Caki2 (cell line): ENCODE measurements at places on chromosomes 7 and 10.

GRCh38 chr10:122565766-122566206 lies 5.2 kb downstream of the DMBT1 start:
- peak; percentile 49 for DNase-seq

DNA sequence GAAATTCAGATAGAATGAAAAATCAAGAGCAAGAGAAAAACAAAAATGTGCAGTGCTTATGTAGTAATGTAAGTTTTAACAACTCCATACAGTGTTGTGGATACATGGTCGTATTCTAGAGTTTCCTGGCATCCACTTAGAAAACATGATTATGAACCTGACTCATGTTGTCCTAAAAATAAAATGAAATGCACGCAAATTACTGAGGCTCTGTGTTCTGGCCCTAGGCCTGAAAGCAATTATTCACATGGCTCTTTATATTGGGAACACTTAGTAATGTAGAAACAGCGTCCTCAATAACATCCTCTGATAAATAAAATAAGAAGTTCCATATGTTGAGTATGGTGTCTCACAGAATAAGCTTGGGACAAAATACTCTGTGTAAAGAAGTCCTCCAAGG lies 200.2 kb upstream of the SEMA3E start:
- no peak for DNase-seq

DNA sequence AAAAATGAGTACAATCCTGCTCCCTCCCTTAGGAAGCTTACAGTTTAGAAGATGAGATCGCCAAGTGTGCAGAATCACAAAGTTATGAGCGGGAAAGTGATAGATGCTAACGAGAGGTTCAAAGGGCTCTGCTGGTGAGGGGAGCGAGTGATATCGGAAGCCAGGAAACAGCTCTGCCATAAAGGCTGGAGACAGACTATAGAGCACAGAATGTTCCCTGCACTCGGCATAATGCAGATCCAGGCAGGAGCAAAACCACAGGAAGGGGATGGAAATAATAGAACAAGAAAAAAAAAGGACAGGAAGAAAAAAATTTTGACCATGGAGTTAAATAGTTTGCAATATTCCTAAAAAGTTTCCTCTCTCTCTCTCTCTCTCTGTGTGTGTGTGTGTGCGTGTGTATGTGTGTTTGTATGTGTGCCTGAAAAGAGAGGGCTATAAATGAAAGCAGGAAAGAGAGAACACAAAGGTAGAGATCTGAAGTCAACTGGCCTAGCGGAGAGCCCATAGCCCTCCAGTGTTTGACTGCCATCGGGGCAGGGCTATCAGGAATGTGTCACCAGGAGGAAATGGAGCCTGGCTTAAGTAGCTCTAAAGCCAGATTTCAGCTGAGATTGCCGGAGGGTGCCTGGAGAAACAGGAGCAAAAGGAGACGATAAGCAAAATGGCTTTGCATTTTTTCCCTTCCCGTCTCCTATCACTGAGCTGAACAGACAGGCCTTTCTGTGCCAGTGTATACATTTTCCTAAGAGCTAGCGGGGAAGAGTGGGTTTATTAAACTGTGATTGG lies 175.8 kb upstream of the LYZL1 start:
- DNase-seq: no peak

DNA sequence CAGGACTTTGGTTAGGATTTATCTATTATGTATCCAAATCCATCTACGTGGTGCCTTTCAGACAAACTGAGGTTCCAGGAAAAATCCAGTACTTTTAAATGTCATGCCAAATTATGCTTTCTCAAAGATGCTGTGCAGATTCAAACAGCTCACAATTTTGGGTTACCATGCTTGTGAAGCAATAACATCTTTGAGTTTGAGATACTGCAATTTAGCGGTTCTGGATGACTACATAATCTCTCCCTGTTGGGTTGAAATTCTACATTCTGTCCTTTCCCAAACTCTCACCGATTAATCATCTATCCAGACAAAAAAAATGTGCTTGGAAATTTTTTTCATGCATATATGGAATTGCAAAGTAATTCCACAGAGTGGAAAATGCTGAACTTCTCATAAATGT lies 3.5 kb downstream of the RHOBTB1 start:
- no peak for DNase-seq

DNA sequence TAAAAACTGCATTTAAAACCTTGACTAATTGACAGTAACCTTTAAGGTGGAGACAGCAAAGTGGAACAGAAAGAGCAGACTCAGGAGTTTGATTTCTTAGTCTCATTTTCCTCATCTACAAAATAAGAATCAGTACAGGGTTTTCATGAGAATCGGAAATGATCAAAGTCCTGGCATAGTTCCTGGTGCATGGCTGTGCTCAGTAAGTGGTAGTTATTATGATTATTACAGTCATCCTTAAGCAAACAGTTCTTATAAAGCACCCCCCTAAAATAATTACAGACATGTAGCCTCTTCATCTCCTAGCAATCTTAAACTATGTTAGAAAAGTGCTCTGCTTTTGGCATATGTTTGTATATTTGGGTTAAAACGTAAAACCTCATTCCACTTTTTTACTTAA lies 18.0 kb downstream of the NEBL start:
- DNase-seq: no peak

- no peak for DNase-seq
Measured at GRCh38 chr7:30929686-30930085, 18.0 kb downstream of the AQP1 start.

DNA sequence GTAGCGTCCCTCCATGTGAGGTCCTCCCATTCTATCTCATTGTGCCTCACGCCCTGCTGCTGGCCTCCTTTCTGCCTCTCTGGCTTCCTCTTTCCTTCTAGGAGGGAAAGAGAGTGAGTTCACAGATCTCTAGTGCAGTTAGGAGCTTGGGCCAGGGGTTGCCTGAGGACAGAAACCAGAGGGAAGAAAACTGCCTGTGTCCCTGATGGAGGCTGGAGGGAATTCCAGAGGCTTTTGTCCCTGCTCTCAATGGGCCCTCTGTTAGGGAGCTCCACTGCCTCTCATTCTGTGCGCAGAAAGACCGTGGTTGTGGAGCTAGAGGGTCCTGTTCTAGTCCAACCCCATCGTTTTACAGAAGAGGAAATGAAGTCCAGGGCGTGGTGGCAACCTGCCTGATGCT lies 4.6 kb downstream of the MARVELD1 start:
- DNase-seq: no peak

GRCh38 chr10:12667052-12667451 lies 317.7 kb downstream of the CAMK1D start:
- DNase-seq: no peak

- no peak for DNase-seq
Measured at GRCh38 chr10:125565046-125565445, 117.9 kb downstream of the TEX36 start.

DNA sequence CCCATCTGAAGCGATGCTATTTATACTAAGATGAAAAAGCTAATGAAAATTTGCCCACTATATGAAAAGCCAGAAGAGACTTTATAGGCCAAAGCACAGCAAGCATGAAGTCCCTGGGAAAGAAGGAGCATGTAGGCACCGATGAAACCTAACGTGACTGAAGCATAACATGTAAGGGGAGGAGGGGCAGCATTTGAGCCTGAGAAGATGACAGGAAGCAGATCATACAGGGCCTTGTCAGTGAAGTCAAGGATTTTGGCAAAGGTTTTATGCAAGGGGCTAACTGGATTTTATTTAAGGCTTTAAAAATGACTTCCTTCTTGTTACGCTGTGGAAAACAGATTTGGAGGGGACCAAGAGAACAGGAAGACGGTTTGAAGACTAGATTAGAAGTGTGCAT lies 744.0 kb downstream of the PHTF2 start:
- DNase-seq: no peak

DNA sequence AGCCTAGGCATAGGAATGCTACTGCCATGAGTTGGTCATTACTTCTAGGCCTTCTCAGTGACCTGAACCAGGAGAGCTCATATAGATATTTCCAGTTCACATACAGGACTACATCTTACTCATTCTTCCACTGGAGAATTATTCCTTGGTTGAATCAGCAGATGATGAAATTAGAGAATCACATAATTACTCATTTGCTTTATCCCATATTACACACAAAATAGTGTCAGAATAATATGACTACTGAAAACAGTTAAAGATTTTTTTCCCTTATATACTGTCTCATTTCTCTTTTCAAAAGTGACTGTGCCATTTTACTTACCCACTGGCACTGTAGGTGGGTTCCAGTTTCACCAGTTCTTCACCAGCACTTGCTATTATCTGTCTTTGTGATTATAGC lies 18.5 kb downstream of the BMS1 start:
- no peak for DNase-seq

GRCh38 chr10:87640043-87640442 lies 19.6 kb upstream of the PAPSS2 start:
- DNase-seq: no peak

GRCh38 chr7:130845581-130846085 lies 111.6 kb upstream of the KLF14 start:
- no peak for DNase-seq

DNA sequence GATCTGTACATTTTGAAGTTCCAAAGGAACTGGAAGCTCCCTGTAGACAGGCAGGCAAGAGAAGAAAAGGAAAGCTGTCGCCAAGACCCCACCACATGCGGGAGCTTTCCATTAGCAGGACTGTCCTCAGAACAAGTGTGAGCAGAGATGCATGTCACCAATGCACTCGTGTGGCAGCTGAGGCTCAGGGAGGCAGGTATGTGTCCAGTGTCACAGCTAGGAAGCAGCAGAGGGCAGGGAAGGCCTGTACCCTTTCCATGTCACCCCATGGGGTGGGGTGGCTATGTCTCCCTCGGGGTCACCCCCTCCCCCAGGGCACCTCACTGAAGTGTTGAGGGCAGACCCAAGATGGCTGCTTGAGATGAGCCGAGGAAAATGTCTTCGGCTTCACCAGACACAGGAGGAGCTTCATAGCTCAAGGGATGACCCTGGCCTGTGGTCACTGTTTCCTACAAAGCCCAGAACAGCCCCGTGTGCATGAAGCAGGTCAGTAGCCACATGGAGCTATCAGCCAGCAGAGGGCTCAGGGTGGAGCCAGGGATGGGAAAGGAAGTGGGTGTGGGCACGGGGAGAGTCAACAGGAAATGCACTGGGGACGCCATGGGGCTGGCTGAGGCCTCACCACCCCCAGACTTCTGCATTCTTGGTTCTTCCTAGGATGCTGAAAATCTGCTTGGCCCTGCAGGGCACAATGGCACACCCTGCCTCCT lies 96.6 kb downstream of the FAM53B start:
- DNase-seq: no peak

DNA sequence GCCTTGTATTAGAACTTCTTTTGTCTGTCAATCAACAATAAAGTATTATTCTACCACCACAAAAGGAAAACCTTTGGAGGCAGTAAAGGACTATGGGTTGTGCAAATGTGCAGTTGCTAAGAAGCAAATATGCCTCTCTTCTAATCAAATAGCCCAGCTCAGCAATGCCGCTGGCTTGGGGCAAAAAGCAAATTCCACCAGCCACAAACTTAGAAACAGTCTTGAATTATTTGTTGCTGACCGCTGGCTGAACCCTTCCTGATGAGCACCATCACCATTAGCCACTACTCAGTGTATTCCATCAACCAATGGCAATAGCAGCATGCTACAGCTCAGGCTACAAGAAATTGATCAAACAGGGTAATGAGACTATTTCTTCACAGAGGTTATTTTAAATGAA lies 51.0 kb downstream of the SKAP2 start:
- no peak for DNase-seq

DNA sequence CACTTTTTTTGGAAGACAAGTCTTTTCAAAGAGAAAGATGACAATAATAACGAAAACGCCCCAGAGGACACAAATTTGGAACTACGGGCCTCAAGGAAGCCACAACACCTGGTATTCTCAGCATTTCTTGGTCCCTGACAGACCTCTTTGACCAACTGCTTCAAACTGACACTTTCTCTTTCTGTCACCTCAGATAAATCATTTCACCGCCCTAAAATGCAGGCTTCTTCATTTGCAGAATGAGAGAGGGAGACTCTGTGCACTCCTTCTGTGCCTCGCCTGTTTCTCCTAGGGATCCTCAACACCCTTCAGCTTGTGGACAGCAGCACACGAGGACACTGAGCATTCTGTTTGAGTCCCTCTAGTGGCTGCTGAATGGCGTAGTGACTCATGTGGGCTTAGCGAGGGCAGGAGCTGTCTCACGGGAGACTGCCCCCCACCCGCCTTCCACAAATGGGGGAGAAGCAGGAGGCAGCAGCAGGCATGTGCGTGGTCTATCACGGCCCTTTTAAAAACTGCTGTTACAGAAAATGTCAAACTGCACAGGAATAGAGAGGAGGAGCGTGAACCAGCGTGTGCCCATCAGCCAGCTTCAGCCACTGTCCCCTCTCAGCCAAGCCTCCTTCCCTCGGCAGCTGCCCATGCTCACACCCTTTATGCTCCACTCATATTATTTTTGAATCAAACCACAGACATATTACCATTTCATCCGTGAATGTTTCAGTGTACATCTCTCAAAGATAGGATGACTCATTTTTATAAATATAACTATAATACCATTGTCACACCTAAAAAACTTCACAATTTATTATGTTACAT lies 41.4 kb downstream of the GSDME start:
- peak; percentile 41 for DNase-seq

DNA sequence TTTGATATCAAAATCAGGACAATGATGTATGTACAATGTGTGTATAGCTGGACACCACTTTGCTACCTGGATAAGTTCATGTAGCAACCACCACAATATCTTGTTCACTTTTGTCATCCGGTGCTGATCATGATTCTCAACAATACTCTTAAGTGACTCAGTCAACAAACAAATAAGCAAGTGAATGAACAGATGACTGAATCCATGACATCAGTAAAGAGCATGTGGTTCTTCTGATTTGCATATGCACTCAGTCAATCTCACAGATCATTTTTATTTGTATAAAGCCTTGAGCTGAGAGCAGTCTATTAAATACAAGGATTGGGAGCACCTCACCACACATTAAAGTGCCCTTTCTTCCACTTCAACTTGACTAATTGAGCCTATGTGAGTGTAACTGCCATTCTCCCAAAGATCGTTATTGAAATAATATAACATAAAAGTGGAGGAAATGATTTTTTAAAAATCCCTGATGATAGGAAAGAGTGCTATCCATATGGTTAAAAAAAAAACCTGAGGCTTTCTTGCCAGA lies 69.5 kb downstream of the NPSR1 start:
- DNase-seq: no peak

DNA sequence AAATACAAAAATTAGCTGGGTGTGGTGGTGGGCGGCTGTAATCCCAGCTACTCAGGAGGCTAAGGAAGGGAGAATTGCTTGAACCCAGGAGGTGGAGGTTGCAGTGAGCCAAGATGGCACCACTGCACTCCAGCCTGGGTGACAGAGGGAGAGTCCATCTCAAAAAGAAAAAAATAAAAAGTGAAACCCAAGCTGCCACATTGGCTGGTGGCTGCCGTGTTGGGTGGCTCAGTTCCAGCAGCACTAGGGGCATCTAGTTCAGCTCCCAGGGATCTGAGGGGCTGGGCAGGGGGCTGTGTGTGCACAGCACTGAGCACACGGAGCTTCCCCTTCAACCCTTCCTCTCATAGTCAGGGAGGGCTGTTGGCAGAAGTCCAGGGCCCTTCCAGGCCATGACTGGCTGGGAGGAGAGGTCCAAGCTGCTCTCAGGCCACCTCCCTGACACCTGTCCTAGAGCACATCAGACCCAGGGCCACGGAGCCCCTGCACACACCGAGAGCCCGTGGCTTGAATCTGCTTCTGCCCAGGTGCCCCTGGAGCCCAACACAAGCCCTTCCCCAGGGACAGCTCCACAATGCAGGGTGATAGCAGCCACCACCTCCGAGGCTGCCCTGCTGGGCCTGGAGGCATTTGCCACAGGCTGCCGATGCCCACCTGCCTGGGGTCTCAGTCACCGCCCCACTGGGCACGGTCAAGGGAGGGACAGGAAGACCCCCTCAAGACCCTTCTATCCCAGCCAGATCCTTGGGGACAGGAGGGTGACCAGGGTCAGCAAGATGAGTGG lies 47.3 kb downstream of the YKT6 start:
- no peak for DNase-seq

GRCh38 chr10:45809837-45810236 lies 37.5 kb downstream of the AGAP4 start:
- DNase-seq: no peak
